ENCODE measurements at places on chromosomes 3 and 15. TPM values are rescaled to one million over a fixed set of nuclear protein-coding genes. Genes with fewer than 3 reads are reported as not detected.

The TARS3 gene
- 16.5 TPM for total RNA-seq

GRCh38 chr3:144900366-144900765, 928.7 kb downstream of the DIPK2A start:
- no peak overlapping the region for H3K27ac ChIP-seq
- no peaks in the 10 kb centered on the region for H3K27me3 ChIP-seq
- no peaks in the 10 kb centered on the region for H3K4me1 ChIP-seq
- H3K4me3 ChIP-seq: no peak overlapping the region
- no peak for DNase-seq
- H3K36me3 ChIP-seq: no peaks in the 10 kb centered on the region

DNA sequence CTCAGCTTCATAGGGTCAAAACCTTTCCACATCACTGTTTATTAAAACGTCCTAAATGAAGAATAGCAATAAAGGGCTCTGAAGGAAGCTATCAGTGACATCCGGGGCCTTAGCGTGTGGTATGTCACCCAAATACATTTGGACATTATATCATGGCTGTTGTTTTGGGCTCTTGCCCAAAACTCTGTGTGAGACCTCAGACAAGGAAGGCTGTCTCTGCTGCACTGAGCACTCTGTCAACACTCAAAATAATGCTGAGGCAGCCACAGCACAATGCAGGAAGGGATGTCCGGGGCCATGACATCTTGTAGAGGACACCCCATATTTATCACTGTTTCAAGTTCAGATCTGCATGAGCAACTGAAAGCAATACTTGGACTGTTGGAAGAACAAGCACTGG, 293.8 kb upstream of the WNT5A start:
- DNase-seq: no peak
- no peak overlapping the region for H3K27ac ChIP-seq
- no peaks in the 10 kb centered on the region for H3K4me1 ChIP-seq

DNA sequence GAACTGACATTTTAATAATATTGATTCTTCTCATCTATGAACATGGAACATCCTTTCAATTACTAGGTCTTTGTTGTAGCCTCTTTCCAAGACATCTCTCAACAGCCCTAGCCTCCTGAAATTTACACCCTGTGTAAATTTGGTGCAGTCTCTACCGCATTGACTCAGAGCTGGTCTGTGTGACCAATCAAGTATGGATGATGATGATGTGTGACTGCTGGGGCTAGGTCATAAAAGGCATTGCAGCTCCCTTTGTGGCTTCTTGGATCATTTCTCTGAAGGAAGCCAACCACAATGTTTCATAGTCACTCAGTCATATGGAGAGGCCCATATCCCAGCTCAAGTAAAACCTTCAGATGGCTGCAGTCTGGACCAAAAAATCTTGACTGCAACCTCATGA, 62.1 kb upstream of the FAM3D start:
- no peak overlapping the region for H3K4me3 ChIP-seq
- no peak overlapping the region for H3K27ac ChIP-seq
- DNase-seq: no peak
- no peaks in the 10 kb centered on the region for H3K4me1 ChIP-seq

The CHRFAM7A gene
- total RNA-seq: 2.5 TPM

DNA sequence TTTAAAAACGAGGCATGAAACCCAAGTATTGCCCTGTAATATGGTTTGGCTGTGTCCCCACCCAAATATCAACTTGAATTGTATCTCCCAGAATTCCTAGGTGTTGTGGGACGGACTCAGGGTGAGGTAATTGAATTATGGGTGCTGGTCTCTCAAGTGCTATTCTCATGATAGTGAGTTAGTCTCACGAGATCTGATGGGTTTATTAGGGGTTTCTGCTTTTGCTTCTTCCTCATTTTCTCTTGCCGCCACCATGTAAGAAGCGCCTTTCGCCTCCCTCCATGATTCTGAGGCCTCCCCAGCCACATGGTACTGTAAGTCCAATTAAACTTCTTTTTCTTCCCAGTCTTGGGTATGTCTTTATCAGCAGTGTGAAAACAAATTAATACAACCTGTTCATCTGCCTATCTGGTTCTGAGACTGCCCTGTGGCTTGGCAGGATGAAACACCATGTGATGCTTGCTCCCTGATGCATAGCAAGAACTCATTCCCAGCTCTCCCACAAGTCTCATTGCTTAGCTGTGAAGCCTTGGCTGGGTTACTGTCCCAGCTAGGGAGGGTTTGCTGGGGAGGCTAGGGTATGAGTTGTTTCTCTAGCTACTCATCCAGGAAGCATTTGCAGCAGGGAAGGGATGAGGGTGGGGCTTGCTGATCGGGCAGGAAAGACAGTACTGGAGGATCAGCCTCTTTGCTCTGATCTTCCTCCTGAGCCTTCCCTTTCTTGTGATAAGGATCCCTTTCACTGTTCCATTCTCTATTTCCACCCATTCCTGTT, 3.7 kb upstream of the SQOR start:
- DNase-seq: no peak
- no peak overlapping the region for H3K4me3 ChIP-seq
- peaks cover 33% of the 10 kb centered on the region for H3K27me3 ChIP-seq
- H3K27ac ChIP-seq: no peak overlapping the region
- H3K36me3 ChIP-seq: no peaks in the 10 kb centered on the region
- H3K4me1 ChIP-seq: peaks cover 4% of the 10 kb centered on the region

DNA sequence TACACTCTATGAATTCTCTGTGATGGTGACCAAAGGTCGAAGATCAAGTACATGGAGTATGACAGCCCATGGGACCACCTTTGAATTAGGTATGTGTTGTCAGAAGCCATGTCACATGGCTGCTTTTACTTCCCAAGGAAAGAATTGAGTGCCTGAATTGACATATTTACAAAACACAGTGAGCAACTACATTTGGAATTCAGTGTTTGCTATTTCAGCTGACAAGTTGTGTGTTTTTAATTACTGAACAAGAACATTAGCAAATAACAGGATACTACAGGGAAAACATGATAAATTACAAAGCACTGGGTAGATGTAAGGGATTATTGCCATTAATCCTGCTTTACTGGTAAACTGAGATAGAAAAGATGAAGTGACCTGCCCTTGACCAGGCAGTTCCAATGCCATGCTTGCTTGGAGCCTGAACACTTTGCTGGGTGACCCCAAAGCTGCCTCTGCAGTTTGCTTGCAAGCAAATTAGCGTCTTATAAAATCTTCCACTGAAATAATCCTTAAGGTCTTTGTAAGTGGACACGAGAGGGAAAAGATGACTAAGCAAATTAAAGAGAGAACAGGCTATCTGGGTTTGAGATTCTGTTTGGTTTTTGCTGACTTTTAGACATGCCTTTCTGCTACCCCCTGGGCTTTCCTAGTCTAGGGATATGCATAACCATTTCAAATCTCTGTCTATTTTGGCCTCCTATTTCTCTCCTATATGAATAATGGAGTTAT, 98.2 kb downstream of the HCN4 start:
- no peaks in the 10 kb centered on the region for H3K4me1 ChIP-seq
- H3K4me3 ChIP-seq: no peak overlapping the region
- H3K27ac ChIP-seq: no peak overlapping the region
- no peaks in the 10 kb centered on the region for H3K27me3 ChIP-seq
- no peak for DNase-seq
- H3K36me3 ChIP-seq: peaks cover 11% of the 10 kb centered on the region

The MEGF11 gene
- total RNA-seq: 1.3 TPM

DNA sequence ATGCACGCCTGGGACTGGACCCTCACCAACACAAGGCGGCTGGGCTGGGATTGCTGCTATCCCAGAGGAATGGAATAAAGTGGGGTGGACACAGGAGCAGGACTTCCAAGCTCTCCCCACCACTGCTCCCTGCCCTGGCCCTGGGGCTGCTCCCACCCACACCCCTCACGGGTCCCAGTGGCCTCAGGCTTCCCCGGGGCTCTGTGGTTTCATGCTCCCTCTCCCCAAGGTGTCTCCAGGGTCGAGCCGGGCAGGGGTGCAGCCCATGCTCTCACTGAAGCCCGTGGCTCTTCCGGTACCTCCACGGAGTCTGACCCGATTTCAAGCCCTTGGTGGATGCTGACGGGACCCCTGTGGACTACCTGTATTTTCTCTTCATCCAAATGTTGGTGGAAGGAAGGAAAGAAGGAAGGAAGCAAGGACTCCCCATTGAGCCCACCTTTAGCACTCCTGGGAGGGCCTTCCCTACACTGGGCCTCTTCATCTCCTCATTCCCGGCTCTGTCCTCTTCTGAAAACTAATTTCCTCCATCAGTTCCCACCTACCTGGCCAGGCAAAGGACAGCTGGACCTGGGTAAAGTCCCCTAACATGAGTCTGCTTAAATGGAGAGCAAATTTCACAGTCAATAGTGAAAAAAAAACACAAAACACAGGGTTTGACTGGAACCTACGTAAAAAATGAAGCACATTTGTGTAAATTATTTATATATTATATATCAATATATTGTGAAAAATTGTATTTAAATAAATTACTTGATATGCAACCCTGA, 44.0 kb upstream of the PCSK6 start:
- H3K36me3 ChIP-seq: no peaks in the 10 kb centered on the region
- no peaks in the 10 kb centered on the region for H3K27me3 ChIP-seq
- DNase-seq: no peak
- H3K4me1 ChIP-seq: no peaks in the 10 kb centered on the region
- H3K27ac ChIP-seq: no peak overlapping the region
- no peak overlapping the region for H3K4me3 ChIP-seq

DNA sequence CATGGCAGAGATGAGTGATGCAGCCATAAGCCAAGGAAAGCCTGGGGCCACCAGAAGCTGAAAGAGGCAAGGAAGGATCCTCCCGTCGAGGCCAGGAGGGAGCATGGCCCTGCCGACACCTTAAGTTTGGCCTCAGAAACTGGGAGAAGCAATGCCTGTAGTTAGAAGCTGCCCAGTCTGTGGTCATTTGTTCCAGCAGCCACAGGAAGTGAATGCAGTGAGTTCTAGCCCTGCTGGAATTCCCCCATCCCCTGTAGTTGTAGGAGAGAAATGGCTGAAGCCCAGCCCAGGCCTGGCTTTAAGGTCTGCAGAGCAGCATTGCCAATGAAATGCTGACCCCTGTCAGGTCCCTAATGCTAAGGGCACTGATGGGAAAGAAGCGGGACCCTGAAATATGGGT, 12.2 kb upstream of the CHSY1 start:
- no peaks in the 10 kb centered on the region for H3K36me3 ChIP-seq
- H3K4me3 ChIP-seq: no peak overlapping the region
- no peaks in the 10 kb centered on the region for H3K27me3 ChIP-seq
- no peak overlapping the region for H3K27ac ChIP-seq
- no peak for DNase-seq

DNA sequence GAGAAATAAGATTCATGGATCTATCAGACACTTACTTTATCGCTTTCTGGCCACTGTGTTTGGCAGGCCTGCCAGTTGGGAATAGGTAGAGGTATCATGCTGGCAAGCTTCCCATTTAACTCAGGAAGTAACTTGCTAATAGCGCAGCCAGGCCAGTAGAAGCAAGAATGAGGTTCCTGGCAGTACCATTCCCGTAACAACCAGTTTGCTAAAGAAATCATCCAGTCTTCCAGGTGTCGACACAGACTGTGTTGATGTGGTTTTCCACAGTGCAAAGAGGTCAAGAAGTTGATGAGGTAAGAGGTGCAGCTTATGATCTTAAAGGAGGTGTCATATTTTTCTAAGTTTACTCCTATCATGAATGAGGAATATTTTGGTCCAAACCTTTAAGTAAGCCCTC, 46.2 kb downstream of the DPH6 start:
- no peak overlapping the region for H3K27ac ChIP-seq
- DNase-seq: peak; percentile 27
- no peak overlapping the region for H3K4me3 ChIP-seq
- H3K27me3 ChIP-seq: no peaks in the 10 kb centered on the region
- no peaks in the 10 kb centered on the region for H3K4me1 ChIP-seq

GRCh38 chr15:61890106-61890505, 170.1 kb downstream of the VPS13C start:
- no peaks in the 10 kb centered on the region for H3K27me3 ChIP-seq
- no peaks in the 10 kb centered on the region for H3K4me1 ChIP-seq
- no peak for DNase-seq
- H3K4me3 ChIP-seq: no peak overlapping the region
- peaks cover 8% of the 10 kb centered on the region for H3K36me3 ChIP-seq

Measured in GM23338 (cell line).